Lung (tissue), 17 donors: ENCODE measurements at places on chromosomes 11 and 22. TPM values are rescaled to one million over a fixed set of nuclear protein-coding genes. Genes with fewer than 3 reads are reported as not detected.
A peak's percentile ranks its signal among the peaks of the same experiment; 100 is the strongest.

Gene OR2AG1
- total RNA-seq: not detected

GRCh38 chr11:113840932-113841664 is 34.3 kb downstream of the USP28 start:
- DNase-seq: no peak

DNA sequence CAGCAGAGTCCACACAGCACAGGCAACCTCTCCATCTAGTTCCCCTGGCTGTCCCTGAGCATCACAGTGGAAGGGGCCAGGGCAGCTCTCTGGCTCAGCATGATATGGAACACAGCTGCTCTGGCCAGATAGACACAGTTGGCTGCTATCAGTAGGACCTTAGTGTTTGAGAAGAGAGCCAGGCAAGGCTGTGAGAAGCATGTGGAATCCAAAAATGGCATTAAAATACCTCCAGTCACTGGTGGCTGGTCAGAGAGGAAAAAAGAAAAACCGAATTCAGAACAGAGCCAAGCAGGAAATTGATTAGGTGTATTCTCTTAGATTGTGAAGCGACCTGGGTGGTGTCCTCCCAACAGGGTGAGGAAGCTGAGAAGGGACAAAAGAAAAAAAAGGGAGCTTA is 27.9 kb downstream of the SERPINH1 start:
- peak; percentile 83 for DNase-seq

DNA sequence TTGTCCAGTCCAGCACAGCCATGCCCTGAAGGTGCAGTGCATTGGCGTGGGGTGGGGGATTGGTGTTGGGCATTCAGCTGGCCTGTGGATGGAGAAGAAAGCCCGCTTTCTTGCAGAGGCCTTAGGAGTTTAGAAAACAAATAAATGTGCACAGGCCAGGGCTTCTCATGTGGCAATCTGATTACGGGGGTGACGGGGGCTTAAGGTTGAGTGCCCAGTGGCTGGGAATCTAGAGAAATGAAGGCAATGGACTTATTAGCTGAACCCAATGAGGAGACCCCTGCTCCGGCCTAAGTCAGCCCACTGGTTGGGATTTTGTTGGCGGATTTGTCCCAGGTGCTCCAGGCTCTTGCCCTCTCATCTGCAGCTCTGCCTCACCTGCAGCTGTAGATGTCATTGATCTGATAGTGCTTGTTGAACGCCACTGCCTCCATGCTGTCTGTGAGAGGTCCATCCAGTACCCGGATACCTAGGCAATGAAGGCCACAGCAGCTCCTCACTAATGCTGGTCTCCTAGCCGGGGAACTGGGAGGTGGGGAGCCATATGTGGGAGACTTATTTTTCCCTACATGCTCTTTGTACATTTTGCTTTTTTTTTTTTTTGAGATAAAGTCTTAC is 6.2 kb downstream of the PCSK7 start:
- DNase-seq: no peak

Gene SLC7A4
- 1.1 TPM for total RNA-seq

DNA sequence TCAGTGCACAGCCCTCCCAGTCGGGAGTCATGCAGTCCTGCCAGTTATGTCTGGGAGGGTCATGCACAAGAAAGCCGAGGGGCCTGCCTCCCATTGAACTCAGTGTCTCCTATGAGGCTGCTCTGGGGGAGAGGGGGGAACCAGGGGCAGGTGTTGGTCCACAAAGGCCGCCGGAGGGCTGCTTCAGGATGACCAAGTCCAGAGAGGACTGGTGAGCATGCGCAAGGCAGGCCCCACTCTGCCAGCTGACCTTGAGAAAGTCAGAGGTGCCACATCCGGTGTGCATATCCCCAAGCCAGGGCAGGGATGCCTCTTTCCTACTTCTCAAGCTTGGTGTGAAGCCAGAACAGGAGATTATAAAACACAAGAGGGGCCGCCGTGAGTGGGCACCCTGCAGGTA is 4.4 kb downstream of the SCN4B start:
- DNase-seq: no peak

DNA sequence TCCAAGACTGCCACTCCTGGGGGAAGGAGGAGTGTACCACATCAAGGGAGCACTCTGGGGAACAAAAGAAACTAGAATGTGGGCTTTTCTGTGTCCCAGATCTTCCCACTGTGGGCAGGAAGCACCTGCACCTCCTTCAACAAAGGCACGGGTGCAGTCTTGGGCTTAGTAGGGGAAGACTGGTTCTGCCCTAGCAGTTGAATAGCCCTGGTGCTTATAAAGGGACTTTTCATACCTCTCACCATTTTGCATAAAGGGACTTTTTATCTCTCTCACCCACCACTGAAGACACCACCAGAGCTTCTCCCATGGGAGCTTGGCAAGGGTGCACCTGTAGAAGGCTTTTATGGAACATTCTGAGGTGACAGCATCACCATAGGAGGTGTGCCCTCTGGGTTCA is 65.8 kb upstream of the MS4A8 start:
- DNase-seq: no peak

Gene APOA1
- total RNA-seq: 1.2 TPM

GRCh38 chr11:24855951-24856350 is 359.1 kb downstream of the LUZP2 start:
- no peak for DNase-seq

DNA sequence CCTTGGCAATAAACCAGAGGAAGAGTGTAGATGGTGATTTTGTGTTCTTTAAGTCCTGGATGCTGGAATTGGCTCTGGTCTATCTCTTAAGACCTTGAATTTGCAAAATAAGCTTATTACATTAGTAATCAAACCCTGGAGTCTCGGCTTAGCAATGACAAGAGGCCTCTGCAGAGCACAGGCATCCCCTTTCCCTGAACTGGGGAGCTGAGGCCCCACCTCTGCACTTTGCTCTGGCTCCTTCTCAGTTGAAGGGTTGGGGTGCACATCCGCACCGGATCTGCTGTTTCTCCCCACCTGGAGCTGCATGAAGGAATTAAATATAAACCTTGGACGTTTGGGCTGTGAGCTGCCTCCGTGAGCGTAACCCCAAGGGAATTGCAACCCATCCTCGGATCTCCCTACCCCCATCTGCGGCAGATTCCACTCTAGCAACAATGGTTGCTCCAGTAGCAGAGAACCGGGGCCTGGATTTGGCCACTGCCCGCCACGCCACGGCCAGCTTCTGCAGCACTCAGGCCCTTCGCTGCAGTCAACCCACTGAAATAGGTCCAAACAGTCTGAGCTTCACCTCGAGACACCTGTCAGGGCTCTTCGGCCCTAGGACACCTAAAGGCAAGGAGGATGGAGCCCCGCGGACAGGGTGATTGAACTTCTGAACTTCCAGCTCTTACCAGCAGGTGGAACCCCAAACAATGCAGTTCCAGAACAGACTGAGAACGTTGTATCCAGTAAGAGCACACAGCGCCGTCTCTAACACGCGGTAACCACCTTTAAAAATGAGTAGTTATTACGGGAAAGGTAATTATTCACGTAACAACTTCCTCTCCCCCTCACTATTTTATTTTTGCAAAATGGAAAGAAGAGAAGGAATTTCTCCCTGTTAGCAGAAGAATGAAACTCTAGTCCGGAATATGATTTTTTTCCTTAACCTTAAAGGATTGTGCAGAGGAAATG is 54.8 kb upstream of the CAPRIN1 start:
- DNase-seq: peak; percentile 71

Gene APOA5
- not detected for total RNA-seq

Gene FAM181B
- 0.21 TPM for total RNA-seq

DNA sequence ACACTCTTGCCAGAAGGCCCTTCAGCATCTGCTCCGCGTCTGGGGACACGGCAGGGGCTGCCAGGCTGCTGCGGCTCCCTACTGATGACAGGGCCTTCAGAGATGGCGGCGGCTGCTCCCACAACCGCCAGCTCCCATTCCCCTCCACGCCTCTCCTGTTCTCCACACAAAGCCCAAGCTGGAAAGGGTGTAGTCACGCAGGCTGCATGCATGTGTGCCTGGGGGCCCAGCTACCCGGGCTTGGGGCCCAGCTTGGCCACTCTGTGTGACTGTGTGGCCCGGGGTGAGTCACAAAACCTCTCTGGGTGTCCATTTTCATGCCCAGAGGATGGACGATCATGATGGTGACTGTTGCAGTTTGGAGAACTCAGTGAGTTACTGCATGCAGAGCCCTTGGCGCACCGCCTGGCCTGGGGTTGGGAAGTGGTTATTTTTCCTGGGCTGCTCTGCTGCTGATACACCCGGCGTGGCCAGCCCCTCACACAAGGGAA is 31.7 kb upstream of the PARVB start:
- no peak for DNase-seq

Gene KRTAP5-10
- not detected for total RNA-seq

Gene FKBP2
- 93.0 TPM for total RNA-seq

DNA sequence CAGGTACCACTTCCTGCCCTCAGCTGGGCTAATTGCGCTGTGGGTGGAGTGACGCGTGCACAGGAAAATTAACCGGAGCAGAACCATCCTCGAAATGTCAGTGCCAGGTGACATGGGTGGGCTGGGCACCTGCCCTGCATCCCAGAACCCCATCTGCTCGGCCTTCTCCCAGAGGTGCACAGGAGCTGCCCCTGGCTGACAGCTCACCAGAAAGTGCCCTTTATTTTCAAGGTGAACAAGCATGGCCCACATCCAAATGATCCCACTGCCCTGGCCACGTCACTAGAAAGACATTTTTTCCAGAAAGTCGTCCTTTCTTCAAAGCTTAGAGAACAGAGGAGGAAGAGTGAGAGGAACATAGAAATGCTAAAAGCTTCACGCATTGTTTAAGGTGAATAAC is 4.1 kb upstream of the ELFN2 start:
- no peak for DNase-seq

Gene ZNF280A
- not detected for total RNA-seq

DNA sequence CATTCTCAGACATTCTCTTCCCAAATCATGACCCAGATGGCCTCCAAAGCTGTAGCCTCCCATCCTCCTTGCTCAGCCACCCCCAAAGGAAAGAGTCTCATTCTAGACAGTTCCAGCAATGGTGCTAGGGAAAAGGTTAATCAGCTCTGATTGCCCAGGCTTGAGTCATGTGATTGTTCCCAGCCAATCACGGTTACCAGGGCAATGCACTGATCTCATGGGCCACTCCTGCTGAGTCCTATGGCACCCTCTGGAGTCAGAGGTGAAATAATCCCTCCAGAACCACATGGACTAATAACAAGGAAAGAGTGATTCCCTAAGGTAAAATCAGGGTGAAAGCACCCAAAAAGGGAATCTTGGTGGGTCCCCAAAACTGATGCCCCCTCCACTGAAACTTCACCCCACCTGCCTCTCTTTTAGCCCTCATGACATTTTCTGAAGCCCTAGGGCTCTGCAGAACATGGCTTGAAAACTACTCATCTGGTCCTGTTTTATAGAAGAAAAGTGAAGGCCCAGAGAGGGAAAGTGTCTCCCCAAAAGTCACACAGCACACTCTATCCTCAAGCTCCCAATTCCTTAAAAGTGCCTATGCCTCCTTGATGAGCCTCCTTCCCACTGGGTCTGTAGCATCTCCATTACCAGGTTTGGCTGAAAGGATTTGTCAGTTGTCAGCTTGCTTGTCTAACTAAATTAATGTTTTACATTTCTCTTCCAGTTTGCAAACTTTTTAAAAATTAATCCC is 203.7 kb downstream of the MN1 start:
- DNase-seq: no peak

DNA sequence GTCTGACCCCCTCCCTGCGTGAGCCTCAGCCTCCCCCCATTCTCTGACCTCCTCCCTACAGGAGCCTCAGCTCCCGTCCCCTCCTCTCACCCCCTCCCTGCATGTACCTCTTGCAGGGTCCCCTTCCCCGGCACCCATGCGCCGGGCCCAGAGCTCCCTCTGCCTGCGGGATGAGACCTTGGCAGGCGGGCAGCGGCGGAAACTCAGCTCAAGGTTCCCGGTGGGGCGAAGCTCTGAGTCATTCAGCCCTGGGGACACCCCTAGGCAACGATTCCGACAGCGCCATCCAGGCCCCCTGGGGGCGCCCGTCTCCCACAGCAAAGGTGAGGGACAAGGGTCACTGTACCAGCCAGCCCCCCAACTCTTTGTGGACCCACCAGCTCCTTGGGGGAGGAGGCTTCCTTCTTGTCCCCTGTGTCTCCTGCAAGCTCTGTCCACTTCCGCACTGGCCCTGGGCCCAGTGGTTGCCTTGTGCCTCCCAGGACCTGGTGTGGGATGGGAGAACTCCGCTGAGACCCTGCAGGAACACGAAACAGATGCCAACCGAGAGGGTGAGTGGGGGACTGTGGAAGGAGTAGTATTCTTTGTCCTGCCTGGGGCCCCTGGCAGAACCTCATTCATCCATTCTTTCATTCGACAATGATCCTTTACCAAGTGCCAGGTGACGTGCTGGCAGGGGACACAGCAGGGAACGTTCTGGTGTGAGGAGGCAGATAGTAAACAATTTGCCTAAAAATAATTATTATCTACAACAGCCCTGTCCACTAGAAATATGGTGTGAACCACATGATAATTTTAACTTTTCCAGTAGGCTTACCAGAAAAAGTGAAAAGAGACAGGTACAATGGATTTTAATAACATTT is 3.7 kb upstream of the RPS6KA4 start:
- DNase-seq: peak; percentile 76

Gene APIP
- total RNA-seq: 28.9 TPM

Gene TSPAN32
- total RNA-seq: 7.6 TPM

DNA sequence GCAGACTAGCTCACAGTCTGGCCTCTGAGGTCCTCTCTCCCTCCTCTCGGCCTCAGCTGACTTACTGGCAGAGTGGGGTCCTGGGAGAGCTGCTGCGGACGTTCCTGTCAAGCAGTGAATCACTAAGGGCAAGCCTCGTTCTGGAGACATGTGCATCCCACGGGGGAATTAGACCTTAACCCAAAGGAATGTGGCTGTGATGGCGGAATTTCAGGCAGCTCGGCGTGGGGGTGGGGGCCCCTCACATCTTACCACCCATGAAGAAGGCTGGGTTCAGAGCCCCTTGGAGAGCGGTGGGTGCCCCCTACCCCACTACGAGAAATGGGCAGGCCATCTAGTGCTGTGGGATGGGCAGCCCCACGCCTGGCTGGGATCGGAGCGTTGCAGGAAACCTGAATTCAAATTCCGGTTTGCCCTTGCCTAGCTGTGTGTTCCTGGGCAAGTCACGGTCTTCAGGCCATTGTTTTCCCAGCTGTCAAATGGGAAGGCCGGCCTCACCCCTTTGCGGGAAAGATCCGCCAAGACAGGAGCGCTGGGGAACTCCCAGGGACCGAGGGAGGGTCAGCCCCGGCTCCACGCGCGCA is 554 bp downstream of the LRRC32 start:
- DNase-seq: peak; percentile 41

GRCh38 chr11:2942872-2943710 is 13.9 kb upstream of the PHLDA2 start:
- no peak for DNase-seq

Gene OR51B4
- total RNA-seq: not detected

Gene TEX12
- total RNA-seq: 0.74 TPM

- DNase-seq: no peak
These were observed 1.8 kb downstream of the CD82 start for GRCh38 chr11:44566952-44567875.

- no peak for DNase-seq
These were observed 839 bp downstream of the STX5 start for GRCh38 chr11:62830904-62831519.

Gene BDNF
- total RNA-seq: 1.4 TPM

GRCh38 chr11:72962084-72962483 is 147.9 kb downstream of the ATG16L2 start:
- DNase-seq: no peak

Gene FOLR3
- 5.1 TPM for total RNA-seq

GRCh38 chr11:92253945-92254344 is 29.3 kb downstream of the FAT3 start:
- peak; percentile 39 for DNase-seq

GRCh38 chr11:3093281-3094191 is 36.3 kb upstream of the CARS1 start:
- DNase-seq: no peak
